MM.1S (cell line): ENCODE measurements at places on chromosomes 4 and X.

DNA sequence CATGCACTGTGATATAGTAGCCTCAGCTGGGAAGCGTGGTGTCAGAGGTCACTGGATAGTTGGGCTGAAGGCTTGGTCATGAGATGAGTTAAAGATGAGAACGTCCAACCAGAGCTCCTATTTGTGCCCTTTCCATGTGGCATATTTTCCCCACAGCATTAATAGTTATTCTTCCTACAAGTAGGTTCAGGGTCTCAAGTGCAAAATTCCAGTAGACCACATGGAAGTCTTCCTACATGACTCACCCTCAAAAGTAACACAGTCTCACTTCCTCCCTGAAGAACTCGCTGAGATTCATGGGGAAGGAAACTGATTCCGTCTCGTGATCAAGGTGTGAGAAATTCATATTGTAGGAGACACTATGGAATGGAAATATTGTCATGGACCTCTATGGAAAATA is 1212.5 kb upstream of the PRKX start:
- no peak for DNase-seq

GRCh38 chrX:123313486-123313885 is 129.4 kb downstream of the GRIA3 start:
- DNase-seq: no peak

- no peak for DNase-seq
Measured at GRCh38 chrX:124518885-124519284, 172.5 kb downstream of the SH2D1A start.

GRCh38 chr4:145217349-145217748 is 37.0 kb upstream of the OTUD4 start:
- no peak for DNase-seq

- DNase-seq: no peak
Measured at GRCh38 chr4:88841635-88842034, 144.0 kb upstream of the NAP1L5 start.

DNA sequence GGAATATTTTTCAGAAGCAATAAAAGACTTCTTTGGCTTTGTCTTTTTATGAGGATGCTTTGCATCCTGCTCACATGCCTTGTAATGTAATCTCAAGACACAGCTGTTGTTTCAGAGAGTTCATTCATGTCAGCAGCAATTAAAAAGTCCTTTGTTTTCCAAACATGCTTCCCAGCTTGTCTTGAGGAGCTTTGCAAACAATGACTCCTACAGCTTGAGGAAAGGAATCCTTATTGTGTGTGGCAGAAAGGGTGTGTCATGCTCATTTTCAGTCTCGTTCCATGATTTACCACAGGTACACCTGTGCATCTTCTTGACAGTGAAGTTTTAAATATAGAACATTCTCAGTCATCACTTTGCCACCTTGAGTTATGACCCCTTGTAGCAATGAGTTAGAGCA is 139.2 kb upstream of the AADAT start:
- DNase-seq: peak; percentile 66

- peak; percentile 21 for DNase-seq
Measured at GRCh38 chrX:30483996-30484395, 93.6 kb downstream of the TASL start.

GRCh38 chr4:41504167-41504818 is 33.7 kb upstream of the LIMCH1 start:
- DNase-seq: no peak

DNA sequence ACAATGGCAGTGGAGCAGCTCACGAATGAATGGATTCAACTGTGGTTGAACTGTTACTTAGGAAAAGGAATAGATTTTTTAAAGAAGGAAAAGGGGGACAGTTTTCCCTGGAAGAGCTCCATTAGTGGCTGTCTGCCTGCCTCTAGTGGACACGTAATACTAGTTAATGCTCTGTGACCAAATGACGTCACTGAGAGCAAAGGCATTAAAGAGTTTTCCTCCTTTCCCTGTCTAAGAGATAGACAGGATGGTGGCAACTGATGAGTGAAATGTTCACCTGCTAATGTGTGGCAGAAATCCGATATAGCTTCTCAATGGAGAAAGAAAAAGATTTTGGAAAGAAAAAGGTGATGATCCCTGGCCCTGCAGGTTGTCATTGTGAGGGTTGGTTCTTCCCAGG is 52.3 kb upstream of the SCML1 start:
- no peak for DNase-seq

GRCh38 chrX:70292788-70293187 is 2.9 kb downstream of the KIF4A start:
- DNase-seq: no peak

GRCh38 chrX:154775419-154776349 is 13.0 kb downstream of the DKC1 start:
- DNase-seq: peak; percentile 19

DNA sequence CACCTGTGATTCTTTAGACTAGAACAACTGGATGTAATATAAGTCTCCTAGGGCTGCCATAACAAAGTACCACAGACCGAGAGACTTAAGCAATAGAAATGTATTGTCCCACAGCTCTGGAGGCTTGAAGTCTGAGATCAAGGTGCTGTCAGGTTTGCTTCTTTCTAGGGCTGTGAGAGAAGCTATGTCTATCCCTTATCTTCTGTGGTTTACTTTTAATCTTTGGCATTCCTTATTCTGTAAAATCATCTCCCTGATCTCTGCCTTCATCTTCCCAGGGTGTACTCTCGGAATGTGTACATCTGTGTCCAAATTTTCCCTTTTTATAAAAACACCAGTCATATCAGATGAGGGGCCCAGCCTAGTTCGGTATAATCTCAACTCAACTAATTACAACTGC is 10.3 kb upstream of the HOPX start:
- DNase-seq: no peak

GRCh38 chr4:152936446-152937335 is 568 bp downstream of the FHDC1 start:
- peak; percentile 12 for DNase-seq

GRCh38 chr4:73682508-73682907 is 57.9 kb upstream of the CXCL8 start:
- DNase-seq: no peak

- peak; percentile 63 for DNase-seq
Measured at GRCh38 chrX:68498508-68499379, at the start of gene YIPF6. YIPF6 (plus strand) TSS chrX:68499051; CDS start chrX:68499067, 16 bp downstream.

GRCh38 chrX:153469811-153470410 is 465 bp downstream of the HAUS7 start:
- DNase-seq: peak; percentile 29

GRCh38 chr4:119498527-119498926 is 130.1 kb downstream of the PDE5A start:
- no peak for DNase-seq

GRCh38 chr4:118762730-118763477 is 73.0 kb downstream of the SEC24D start:
- DNase-seq: no peak

- no peak for DNase-seq
Measured at GRCh38 chrX:41257801-41258200, 76.2 kb upstream of the DDX3X start.

DNA sequence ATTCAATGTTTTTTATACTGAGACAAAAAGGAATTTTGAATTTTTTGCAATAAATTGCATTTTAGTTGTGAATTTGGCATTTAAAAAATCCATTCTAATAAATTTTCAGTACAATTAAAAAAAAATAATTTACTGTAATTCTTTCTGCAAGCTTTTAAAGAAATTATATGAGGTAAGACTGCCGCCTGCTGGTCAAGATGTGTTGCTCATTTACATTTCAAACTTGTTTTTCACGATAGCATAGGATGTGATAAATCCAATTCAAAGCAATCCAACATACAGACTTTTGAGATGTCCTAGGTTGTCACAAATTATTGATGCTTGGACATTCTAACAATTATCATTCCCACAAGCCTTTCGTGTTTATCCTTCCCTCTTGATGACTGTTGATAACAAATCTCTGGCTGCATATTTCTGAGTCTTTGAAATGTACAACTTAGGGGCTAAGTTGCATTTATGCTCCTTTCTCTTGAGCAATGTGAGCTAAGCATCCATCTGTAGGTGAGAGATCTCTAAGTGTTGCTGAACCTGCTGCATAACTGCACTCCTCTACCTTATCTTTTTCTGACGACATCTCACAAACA is 21.7 kb upstream of the MFAP3L start:
- DNase-seq: peak; percentile 63

DNA sequence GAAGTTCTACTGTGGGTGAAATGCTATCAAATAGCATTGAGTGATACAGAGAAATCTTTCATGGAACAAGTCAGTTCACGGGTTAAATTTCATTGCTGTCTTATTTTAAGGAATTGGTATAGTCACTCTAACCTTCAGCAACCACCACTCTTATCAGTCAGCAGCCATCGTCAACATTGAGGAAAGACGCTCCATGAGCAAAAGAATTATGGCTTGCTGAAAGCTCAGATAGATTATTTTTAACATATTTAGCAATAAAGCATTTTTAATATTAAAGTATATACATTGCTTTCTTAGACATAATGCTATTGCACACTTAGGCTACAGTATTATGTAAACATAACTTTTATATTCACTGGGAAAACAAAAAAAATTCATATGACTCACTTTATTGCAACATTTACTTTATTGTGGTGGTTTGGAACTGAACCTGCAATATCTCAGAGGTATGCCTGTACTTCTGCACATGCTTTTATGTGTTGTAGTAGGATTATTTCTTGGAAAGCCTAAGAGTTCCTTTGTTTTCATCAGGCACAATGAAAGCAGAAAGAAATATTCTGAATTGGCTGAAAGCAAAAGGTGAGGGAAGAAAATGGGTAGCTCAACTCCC is 586.7 kb downstream of the GBA3 start:
- DNase-seq: no peak

GRCh38 chrX:154008521-154008920 is 11.2 kb downstream of the IRAK1 start:
- DNase-seq: peak; percentile 62

DNA sequence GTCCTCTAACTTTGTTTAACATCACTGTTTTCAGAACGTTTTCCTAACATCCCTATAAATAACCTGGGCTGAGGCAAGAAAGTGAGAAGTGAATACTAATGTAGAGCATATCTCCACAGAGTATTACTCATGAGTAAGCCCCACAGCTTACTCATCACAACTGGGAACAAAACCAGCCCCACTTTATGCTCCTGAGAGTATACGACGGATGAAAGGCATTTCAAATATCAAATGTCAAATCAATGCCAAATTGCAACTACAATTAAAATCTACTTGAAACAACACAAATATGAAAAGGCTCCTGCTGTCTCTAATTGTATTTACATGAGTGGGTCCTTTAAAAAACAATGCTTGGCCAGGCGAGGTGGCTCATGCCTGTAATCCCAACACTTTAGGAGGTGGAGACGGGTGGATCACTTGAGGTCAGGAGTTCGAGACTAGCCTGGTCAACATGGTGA is 41.2 kb downstream of the SH3RF1 start:
- DNase-seq: no peak

DNA sequence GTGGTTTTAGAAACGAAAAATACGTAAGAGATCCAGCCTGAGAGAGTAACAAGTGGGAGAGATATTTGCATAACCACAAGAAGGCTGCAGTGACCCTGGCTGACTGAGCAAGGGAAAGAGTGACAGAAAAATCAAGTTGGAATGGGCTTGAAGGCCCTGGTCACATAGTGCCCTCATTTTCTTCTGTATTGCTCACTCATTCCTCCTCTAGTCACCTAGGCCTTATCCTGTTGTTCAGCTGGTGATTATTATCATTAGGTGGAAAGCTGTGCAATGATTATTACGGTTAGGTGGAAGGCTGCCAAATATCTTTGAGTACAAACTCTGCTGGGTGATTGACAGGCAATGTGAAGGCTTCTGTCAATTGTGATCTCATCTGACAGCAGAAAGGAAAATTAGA is 2384.1 kb downstream of the PCDH7 start:
- DNase-seq: peak; percentile 67

- no peak for DNase-seq
Measured at GRCh38 chr4:98996765-98997068, 1.2 kb downstream of the METAP1 start.

- peak; percentile 35 for DNase-seq
Measured at GRCh38 chr4:158856852-158857251, 88.0 kb downstream of the FNIP2 start.

- no peak for DNase-seq
Measured at GRCh38 chr4:137454767-137455166, 77.5 kb downstream of the PCDH18 start.

DNA sequence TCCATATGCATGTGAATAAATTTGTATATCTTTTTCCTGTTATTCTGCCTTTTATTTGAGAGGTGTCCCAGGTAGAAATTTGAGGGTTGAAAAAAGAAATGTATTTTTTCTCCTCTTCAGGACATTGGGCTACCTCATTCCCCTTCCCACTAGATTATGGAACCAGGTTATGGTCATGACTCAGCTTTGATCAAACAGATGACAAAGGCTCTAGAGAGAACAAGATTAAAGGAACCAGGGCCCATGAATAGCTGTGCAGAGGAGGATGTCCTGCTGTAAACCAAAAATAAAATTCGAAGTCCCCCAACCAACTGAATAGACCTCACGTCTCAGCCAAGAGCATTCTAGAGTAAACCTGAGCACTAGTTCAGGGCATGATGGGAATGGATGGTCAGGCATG is 313.2 kb downstream of the RAPGEF2 start:
- DNase-seq: no peak

DNA sequence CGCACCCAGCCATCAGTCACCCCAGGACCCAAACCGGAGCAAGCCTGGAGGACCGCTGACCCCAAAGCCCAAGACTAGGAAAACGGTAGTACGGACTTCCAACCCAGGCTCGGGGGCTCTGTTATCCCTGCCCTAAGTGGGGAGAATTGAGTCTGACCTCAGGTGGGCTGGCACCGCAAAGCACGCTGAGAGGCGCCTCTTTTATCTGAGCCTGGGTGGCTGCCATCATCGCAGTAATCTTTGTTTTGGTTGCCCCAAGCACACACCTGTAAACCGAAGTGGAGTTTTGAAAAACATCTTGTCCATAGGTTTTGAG is 894 bp upstream of the SH3RF1 start:
- no peak for DNase-seq
